WTC11 (cell line): ENCODE measurements at places on chromosomes 4 and X. TPM values are rescaled to one million over a fixed set of nuclear protein-coding genes. Genes with fewer than 3 reads are reported as not detected.

The GABRB1 gene
- total RNA-seq: 0.46 to 0.69 TPM (median 0.66 TPM) in 3 replicates

DNA sequence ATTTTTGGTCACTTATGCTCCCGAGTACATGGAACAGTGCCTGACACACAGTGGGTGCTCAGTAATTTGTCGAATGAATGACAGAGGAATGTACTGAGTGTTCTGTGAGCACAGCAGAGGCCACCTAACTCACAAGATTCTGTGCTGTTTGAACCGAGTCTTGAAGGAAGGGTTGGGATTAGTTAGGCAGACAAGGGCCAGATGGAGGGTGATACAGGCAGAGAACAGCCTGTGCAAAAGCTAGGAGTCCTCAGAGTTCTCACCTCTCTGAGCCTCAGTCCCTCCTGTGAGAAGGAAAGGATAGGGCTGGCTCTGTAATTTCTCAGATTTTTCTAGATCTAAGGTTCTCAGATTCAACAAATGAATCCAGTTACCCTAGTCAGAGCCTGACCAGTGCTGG lies 108.8 kb downstream of the NHSL2 start:
- H3K27ac ChIP-seq: no peak overlapping the region
- no peak overlapping the region for H3K4me3 ChIP-seq
- peaks cover 16% of the 10 kb centered on the region for H3K4me1 ChIP-seq

The FGF13 gene
- total RNA-seq: 32.1 to 32.7 TPM (median 32.2 TPM) in 3 replicates

DNA sequence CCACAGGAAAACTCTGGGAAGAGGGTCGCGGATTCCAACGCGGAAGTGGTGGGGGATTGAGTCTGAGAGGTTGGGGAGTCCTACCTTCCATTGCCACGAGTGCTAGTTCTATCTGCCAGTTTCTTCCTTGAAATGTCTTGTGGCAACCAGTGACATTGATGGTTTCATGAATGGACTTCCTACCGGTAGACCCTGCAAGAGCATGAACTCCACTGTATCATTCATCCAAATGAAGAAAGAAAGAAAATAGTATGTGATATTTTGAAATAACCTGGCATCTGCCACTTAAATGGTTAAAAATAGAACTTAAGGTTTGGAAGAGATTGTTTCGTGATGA lies 1.1 kb upstream of the SLC10A7 start:
- peaks cover 6% of the 10 kb centered on the region for H3K4me1 ChIP-seq
- no peak overlapping the region for H3K4me3 ChIP-seq
- no peaks in the 10 kb centered on the region for H3K36me3 ChIP-seq
- H3K27me3 ChIP-seq: peaks cover 24% of the 10 kb centered on the region
- DNase-seq: no peak

DNA sequence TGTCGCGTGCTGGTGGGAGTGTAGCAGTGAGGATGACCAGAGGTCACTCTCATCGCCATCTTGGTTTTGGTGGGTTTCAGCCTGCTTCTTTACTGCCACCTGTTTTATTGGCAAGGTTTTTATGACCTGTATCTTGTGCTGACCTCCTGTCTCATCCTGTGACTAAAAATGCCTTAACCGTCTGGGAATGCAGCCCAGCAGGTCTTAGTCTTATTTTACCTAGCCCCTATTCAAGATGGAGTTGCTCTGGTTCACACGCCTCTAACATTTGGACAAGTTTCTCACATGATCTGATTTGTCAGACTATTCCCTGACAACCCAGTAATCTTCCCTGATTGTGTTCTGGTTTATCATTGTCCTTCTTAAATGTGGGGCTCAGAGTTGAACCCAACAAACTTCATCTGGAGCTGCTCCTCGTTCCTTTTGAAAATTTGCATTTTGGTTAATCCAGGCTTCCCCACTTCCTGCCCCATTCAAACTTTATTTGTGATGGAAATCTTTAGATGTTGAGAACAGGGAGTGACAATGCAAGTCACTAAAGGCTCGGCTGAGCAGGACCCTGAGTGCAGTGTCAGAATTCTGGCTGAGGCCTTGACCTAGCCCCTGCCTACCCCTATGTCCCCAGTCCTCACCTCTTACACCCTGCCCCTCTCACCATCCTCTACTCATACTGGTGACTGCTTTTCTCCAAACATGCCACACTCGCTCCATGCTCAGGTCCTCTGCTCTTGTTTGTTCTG lies 226.8 kb downstream of the STIM2 start:
- H3K4me3 ChIP-seq: no peak overlapping the region
- H3K36me3 ChIP-seq: no peaks in the 10 kb centered on the region
- peak overlapping the region; percentile 43 for H3K27ac ChIP-seq

The SLC7A11 gene
- total RNA-seq: 4.8 to 10.1 TPM (median 5.0 TPM) in 3 replicates

The BRCC3 gene
- total RNA-seq: 18.5 to 19.6 TPM (median 19.4 TPM) in 3 replicates

The RIPPLY1 gene
- not detected in 3 replicates for total RNA-seq

DNA sequence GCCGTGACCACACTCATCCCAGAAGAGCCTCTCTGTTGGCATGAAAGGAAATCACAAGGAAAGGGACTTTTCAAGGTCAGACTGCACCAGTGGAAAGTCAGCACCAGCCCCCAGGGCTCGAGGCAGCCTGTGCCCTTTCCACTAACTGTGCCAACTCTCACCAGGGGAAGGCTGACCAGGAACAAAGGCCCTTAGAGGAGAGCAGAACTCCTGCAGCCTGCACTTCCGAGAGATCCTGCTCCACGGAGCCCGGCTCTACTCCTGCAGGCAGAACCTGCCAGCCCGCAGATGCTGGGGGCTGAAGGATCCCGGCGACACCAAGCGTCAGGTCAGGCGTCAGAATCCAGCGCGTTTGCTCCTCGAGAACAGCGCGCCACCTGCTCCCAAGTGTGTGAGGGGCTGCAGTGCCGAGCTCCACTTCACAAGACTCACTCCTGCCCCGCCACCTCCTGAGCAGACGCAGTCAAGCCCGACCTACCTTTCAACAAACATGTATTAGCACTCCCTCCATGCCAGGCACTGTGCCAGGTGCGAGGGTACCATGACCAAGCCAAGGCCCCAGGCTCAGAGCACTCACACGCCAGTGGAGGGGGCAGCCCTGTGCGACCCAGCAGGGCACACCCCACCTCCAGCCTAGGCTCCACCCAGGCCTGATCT lies 13.6 kb upstream of the HELT start:
- H3K4me1 ChIP-seq: peaks cover 18% of the 10 kb centered on the region
- peak overlapping the region; percentile 77 for H3K4me3 ChIP-seq
- H3K27ac ChIP-seq: no peak overlapping the region
- peaks cover 50% of the 10 kb centered on the region for H3K27me3 ChIP-seq

- H3K27me3 ChIP-seq: peaks cover 98% of the 10 kb centered on the region
- H3K27ac ChIP-seq: no peak overlapping the region
- DNase-seq: peak; percentile 82
- H3K4me3 ChIP-seq: no peak overlapping the region
Measured at GRCh38 chrX:69264158-69264581, 98.9 kb upstream of the PJA1 start.

- no peak overlapping the region for H3K27ac ChIP-seq
- H3K4me1 ChIP-seq: peaks cover 3% of the 10 kb centered on the region
- DNase-seq: no peak
- peaks cover 9% of the 10 kb centered on the region for H3K36me3 ChIP-seq
- peaks cover 3% of the 10 kb centered on the region; the same call in 1 of the 2 replicates for H3K27me3 ChIP-seq
Measured at GRCh38 chrX:73768160-73768559, 205.2 kb downstream of the CHIC1 start.

DNA sequence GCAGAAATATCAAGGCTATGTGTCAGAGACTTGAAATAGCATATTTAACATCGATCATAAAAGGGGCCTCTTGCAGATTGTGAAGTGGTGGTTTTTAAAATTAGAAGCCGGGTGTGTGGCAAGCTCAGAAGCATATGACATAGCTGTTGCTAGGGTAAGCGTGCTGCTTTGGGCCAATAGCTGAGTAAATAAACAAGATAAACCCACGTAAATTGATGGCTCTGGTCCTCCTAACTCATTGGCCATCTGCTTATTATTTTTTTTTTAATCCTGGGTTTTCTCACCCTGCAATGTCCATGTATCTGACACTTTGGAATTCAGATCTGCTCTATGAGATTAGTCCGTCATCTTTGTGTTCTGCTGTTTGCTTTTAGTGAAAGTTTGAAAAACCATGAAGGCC lies 32.6 kb upstream of the STOX2 start:
- DNase-seq: no peak
- H3K27ac ChIP-seq: no peak overlapping the region
- no peaks in the 10 kb centered on the region for H3K36me3 ChIP-seq

The CT47B1 gene
- total RNA-seq: not detected in 3 replicates

- no peak overlapping the region for H3K27ac ChIP-seq
- H3K27me3 ChIP-seq: no peaks in the 10 kb centered on the region
- DNase-seq: no peak
Measured at GRCh38 chr4:71460371-71460770, 121.6 kb downstream of the SLC4A4 start.

GRCh38 chr4:141711211-141711610 lies 74.8 kb downstream of the IL15 start:
- H3K27me3 ChIP-seq: no peaks in the 10 kb centered on the region; the same call in 1 of the 2 replicates
- no peak overlapping the region for H3K4me3 ChIP-seq
- DNase-seq: no peak
- H3K27ac ChIP-seq: no peak overlapping the region
- H3K4me1 ChIP-seq: peaks cover 8% of the 10 kb centered on the region
- H3K36me3 ChIP-seq: no peaks in the 10 kb centered on the region; the same call in 1 of the 2 replicates

- H3K27me3 ChIP-seq: no peaks in the 10 kb centered on the region; the same call in 1 of the 2 replicates
- H3K27ac ChIP-seq: no peak overlapping the region
- no peak overlapping the region for H3K4me3 ChIP-seq
- H3K4me1 ChIP-seq: peaks cover 6% of the 10 kb centered on the region
Measured at GRCh38 chrX:130136496-130136895, 26.2 kb upstream of the ELF4 start.

DNA sequence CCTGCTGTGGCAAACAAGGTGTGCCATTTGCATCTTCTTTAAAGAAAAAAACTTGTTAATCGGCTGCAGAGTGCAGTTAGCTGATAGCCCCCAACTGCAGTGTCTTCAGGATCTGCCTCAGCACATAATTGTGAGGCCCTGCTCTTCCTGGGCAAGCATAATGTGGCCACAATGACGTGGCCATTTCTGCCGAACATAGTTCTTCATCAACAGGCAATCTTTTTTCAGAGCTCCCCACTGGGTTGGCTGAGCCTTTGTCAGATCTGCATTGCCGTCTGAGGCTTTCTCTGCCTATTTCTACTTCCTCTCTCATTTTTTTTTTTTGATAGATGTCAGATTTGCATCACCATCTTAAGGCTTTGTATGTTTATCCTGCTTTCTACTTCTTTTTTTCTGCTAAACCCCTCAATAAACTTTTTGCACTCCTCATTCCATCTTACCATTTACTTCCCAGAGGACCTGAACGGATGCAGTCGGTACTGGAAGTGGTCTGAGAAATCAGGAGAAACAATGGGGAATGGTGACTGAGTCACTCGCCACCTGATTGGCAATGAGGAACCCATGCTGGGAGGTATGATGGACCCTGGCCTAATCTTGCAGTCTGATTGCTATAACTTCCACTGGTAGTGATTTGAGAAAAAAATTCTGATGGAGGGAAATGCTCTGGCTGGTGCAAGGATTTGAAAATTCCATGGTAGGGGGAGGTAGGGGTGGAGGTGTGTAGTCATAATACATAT lies 21.2 kb upstream of the TAB3 start:
- H3K27ac ChIP-seq: no peak overlapping the region
- no peak overlapping the region for H3K4me3 ChIP-seq
- peaks cover 8% of the 10 kb centered on the region for H3K4me1 ChIP-seq
- H3K36me3 ChIP-seq: no peaks in the 10 kb centered on the region
